Ammon's horn (tissue), 1 donor: ENCODE measurements at places on chromosomes 4 and X.

DNA sequence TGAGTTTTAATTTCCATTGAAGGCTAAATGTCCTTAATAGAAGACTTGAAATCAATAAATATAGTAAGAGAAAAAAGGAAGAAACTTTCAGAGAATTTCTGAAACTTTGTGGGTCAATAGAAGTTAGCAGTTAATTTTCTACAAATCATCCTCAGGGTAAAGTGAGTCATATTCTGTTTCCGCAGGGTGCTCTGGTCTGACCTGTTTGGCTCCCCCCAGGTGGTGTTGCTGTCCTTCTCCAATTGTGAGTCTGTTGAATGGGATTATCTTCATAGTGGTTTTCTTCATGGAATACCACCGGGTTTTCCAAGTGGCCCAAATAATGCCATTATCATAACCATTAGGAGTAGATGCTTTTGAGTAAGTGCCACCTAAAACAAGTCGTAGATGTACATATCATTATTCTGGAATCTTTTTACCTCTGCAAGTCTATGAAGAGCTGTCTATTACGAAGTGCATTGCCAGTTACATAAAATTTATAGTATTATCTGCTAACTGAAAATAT lies 7.7 kb downstream of the FGG start:
- no peak for DNase-seq

DNA sequence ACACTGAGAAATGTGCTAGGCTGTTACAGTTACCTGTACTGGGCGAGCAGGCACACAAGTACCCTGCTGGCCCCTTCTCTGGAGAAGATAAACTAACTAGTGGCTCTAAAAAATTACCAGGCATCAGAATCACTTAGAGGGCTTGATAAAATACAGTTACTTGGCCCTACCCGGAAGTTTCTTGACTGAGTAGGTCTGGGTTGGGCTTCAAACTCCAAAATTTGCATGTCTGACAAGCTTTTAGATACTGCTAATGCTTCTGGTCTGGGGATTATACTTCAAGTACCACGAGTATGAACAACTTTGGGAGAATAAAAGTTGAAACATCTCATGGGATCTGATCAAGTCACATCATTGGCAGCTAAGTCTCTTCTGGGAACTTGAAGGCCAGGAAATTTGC lies 30.8 kb downstream of the CEP135 start:
- no peak for DNase-seq

DNA sequence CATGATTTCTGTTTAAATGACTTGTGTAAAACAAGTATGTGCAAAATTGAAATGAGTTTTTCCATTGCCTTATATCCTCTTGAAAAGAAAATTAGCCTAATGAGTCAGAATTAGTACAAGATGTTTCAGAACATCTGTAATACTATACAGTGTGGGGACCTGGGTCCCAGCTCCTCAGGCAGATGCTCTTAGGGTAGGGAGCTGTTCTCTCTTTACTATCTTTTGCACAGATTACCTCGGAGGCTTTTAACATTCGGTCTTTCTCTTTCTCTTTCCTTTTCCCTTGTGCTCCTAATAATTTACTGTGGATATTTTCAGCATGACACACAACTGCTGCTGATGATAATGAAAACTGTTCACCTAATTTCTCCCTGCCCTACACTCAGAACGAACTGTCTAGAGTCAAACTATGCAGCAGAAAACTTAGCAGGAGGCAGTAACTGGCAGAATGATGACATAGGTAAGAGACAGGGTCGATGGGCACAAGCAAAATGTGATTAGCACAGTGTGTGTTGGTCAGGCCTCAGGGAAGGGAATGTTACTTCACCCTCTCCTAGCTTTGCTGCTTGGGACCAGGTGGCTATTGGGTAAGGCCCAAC lies 455.3 kb downstream of the PDHA2 start:
- no peak for DNase-seq

DNA sequence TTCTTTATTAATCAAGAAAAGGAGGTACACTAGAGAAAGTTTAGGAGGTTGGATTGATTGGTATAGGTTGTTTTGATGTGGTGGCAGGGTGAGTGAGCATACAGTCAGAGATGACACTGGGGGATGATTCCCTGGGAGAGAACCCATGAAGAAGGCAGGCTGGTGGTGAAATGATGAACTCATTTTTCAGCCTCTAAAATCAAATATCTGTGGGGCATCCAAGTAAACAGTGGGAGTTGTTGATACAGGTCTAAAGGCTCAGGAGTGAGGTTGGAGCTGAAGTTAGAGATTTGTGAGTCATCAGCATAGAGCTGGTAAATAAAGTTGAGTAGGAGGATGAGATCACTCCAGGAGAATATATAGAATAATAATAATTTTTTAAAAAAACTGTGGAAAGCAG lies 10.0 kb upstream of the AP1S2 start:
- DNase-seq, result no peak

GRCh38 chr4:180134091-180134866 lies 2108.9 kb upstream of the TENM3 start:
- peak; percentile 4 for DNase-seq

DNA sequence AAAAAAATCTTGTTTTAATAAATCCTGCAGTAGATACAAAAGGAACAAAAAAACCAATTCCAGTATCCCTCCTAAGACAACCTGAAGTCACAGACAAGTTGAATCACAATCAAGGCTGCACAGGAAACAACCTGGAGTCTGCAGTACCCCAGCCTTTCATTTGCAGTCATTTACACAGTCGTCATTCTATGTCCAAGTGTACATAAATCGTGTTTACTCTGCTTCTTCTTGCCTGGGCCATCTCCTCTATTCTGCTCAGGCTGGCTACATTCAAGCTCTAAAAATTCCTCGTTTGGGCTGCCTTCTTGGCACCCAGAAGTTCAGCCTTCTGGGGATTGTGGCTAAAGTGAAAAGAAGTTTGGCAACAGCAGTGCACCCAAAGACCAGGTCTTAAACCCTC lies 37.8 kb downstream of the NALF2 start:
- DNase-seq, result no peak

GRCh38 chrX:30822068-30822681 lies 66.9 kb downstream of the TAB3 start:
- DNase-seq, result no peak

- DNase-seq, result no peak
These were observed 407.4 kb downstream of the SMARCA1 start for GRCh38 chrX:129115935-129116334.

- no peak for DNase-seq
These were observed 23.4 kb upstream of the HTRA3 start for GRCh38 chr4:8245884-8246833.

DNA sequence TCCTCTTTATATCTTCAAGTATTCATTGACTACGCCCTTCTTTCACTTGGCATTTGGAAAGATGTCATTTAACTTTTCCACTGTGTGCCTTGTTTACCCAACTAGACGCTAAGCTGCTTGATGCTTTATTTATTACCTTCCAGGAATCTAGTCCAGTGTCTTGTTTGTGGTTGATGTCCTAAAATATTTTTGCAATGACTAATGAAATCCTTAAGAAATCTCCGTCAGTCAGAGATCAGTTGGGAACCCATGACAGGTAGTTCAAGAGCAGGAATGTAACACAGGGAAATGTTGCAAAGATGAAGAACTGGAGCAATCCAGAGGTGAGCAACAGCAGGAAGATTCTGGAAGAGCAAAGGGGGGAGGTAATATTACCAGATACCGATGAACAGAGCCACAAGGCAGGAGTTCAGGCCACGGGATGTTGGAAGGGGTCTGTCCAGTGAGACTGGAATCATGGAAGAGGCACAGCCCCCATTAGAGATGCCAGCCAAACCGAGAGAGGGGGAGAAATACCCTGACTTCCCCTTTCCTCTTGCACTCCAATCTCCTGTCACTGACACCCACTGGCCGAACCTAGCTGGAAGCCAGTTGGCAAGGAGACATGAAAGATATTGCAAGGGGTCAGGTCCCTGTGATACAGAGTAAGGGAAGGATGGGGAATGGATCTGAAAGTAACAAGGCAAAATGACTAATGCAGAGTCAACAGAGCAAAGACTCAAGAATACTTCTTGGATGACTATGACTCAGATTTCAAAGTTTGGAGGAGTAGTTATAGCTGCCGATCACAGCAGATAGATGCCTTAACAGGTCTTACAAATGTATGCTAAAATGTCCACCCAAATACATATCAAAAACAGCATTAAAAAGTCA lies 62.7 kb upstream of the PHKA2 start:
- DNase-seq, result no peak

GRCh38 chr4:93313197-93313596 lies 515.4 kb upstream of the ATOH1 start:
- no peak for DNase-seq

DNA sequence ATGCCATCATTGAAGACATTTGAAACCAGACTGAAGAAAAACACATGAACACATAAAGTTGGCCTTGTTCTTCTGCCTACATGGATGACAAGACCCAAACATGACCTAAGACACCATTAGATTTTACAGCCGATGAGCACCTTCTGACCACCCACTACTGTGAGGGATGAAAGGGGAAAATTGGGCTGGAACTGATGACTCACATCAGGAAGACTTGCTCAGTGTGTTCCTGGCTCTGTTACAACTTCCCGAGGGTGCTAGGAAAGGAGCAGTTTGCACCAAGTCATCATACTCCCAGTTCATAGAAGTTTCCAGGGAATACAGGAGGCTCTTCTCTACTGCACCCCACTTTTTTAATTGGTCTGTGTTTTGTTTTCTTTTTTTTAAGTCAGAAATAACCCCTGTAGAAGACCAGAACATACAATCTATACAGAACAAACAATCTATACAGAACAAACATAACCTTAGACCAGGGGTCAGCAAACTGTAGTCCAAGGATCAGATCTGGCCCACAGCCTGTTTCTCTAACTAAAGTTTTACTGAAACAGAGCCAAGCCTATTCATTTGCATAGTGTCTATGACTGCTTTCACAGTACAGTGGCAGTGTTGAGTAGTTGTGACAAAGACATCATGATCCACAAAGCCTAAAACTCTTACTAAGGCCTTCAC lies 25.3 kb downstream of the BTC start:
- no peak for DNase-seq

- peak; percentile 31 for DNase-seq
These were observed 115.4 kb downstream of the PTTG2 start for GRCh38 chr4:38075370-38076152.

- no peak for DNase-seq
These were observed 19.6 kb upstream of the IL2 start for GRCh38 chr4:122476126-122476525.

DNA sequence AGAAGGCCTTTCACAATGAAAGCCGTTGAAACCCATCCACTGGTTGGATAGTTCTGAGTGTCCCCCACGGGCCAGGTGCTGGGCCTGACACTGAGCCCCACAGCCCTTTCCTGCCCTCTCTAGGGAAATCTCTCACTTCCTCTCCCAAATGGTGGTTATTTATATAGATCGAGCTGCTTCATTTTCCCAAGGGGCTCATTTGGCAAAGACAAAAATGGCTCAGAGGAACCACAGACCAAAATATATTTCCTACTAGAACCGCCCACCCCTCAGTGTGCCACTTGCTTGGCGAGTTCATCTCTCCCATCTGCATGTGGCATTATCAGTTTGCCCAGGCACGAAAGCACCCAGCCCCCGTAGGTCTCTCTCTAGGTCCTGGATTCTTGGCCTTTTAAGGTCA lies 53.3 kb upstream of the STIM2 start:
- DNase-seq, result no peak

- no peak for DNase-seq
These were observed 557 bp upstream of the USP38 start for GRCh38 chr4:143184217-143184502.

DNA sequence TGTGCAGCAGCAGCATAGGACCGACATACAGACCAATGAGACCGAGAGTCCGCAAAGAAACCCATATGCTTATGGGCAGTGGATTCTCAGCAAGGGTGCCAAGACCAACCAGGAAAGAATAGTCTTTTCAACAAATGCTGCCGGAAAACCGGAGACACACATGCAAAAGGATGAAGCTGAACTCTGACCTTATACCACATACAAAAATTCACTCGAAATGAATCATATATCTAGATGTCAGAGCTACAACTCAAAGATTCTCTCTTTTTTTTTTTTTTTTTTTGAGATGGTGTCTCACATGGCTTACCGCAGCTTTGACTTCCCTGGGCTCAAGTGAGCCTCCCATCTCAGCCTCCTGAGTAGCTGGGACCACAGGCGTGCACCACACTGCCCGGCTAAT lies 16.0 kb upstream of the MXD4 start:
- DNase-seq, result no peak

DNA sequence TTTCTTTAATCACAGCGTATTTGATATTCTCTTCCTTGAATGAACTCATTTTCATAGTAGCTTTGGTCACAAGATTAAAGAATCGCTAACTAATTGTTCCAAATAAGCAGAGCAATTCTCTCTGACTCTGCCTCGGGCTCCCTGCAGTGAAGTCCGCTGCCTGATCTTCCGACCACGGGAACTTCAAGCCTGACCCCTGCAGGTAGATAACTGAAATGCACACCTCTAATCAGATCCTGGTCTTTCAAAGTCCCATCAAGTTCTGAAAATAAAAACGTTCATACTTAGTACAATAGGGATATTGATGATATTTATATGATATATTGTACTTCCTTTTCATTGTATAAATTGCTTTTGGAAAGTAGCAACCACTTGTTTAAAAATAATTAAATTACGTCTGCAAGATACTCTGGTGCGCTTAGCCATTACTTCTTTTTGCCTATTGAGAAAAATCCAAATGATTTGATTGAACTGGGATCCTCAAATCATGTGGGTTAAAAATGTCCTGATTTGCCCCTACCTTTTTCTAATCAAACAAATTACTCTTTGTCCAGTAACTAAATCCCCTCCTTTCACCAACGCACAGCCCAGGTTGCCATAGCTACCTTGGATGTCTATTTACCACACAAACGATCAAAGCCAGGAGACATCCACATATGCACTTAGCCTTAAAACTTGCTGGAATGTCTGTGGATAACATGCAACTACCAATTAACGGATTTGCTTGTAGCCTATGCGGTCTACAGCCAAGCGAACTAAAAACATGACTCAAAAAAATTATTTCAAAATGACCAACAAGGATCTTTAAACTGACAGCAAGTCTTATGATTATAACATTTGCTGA lies 4.2 kb downstream of the MID1 start:
- peak; percentile 66 for DNase-seq

- peak; percentile 36 for DNase-seq
These were observed at the start of gene MAGED2 for GRCh38 chrX:54807524-54808108. MAGED2 (plus strand) TSS chrX:54807745; CDS start chrX:54809332, 1,587 bp downstream.

DNA sequence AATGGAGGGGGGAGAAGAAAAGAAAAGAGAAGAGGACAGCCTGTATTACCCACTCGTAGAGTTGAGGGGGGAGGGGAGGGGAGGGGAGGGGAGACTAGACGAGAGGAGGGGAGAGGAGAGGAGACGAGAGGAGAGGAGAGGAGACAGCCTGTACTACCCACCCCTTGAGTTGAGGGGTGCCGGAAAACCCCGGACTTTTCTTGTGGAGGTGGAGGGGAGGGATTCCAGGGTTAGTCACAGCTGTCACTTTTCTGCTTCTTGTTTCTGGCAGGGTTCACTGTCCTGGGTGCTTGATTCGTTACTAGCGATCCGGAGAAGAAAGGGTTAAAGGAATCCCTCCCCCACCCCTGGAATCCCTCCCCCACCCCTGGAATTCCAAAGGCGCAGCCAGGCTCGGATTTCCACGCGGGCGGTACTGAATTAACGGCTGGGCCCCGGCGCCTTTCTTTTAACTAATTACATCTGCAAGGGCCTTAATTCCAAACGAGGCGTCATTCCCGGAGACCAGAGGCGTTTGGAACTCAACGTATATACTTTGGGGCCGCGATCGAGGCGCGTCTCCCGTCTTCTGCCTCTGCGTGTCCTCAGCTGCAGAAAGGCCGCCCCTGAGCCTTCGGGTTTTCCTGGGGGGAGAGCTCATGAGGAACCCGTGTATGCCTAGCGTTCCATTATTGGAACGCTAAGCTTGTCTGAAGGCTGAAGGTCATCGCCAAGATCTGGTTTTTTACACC lies 20.1 kb upstream of the CSF2RA start:
- no peak for DNase-seq
